ENCODE measurements at places on chromosomes 7 and 10. TPM values are rescaled to one million over a fixed set of nuclear protein-coding genes. Genes with fewer than 3 reads are reported as not detected.

Gene CFAP58
- total RNA-seq = 0.06 TPM

Gene NYAP1
- not detected for total RNA-seq

Gene OPN4
- total RNA-seq = not detected

Gene PNLIPRP3
- 0.17 TPM for total RNA-seq

Gene PDGFA
- 34.1 TPM for total RNA-seq

Gene SERPINE1
- 674 TPM for total RNA-seq

Gene GPR158
- 4.6 TPM for total RNA-seq

Gene CLCN1
- total RNA-seq = not detected

Gene OAT
- total RNA-seq = 90.5 TPM
